ENCODE measurements at places on chromosomes 1 and 21.

GRCh38 chr21:25412100-25412499, 195.2 kb downstream of the MRPL39 start:
- DNase-seq = no peak

GRCh38 chr1:204574016-204574864, 58.0 kb downstream of the MDM4 start:
- no peak for DNase-seq

DNA sequence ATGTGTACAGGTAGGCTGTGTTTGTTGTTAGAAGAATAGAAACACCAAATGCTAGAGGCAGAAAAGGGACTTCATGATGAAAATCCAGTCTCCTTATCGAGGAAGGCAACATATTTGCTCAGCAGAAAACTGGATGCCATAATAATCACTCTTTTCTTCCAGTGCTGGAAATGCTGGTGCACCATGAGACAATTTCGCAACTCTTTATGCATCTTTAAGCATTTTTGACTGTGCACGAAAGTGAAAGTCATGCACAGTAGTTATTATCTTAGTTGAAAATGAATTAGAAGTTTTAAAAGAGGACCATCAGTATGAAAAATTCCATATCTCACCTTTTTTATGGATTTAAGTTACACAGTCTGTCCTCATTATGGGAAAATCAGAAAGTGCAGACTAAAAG, 29.1 kb downstream of the SMYD2 start:
- no peak for DNase-seq

GRCh38 chr1:209323743-209324142, 259.8 kb upstream of the CAMK1G start:
- DNase-seq = no peak

GRCh38 chr1:81600878-81601622, 199.7 kb upstream of the ADGRL2 start:
- no peak for DNase-seq

DNA sequence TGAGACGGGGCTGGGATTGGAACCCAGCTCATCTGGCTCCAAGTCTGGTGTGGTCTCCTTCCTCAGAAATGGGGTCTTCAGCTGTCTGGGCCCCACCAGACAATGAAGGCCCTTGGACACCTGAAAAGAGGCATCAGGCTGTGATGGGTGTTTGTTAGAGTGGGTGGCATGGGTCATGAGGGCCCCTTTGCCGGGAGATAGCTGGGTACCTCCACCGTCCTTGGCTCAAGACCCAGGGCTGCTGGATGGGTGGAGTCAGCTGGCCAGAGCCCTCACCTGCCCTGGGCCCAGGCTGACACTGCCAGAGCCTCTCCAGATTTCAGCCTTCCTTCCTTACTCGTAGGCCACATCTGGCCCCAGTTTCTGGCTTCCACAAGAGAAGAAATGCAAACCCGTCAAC, 13.4 kb upstream of the TTC22 start:
- DNase-seq = no peak

DNA sequence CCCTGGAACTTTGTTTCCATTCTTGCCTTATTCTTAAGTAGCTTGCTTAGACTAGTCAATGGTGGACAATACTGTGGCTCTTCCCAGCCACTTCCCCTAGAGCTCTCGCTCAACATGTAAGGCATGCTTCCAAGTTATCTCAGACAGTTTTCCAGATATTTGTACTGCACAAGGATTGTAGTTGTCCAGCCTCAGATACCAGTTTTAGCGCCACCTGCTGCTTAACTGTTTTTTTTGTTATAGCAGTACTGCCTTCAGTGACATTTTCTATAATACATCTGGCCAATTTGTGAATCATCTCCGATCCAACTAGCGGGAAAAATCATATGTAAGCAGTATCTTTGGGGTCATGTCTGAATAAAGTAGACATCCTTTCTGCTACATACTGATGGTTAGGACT, 346.7 kb upstream of the ADGRL4 start:
- DNase-seq = peak; percentile 2

DNA sequence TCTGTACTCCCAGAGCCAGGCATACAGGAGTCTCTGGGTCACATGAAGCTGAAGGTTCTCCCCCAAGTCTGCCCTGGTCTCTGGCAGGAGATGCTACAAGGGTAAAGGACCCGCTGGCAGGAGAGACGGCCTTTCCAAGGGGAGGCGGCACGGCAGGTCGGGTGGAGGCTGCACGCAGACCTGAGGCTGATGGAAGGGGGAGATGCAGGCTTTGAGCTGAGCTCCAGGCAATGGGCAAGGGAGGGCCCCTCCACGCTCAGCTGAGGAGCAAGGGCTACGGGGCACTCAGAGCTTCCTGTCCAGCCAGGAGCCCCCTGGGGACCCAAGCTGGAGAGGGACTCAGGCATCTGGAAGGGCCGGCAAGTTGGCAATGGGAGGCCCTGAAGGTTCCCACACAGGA, 50.3 kb downstream of the MEGF6 start:
- no peak for DNase-seq
